ENCODE measurements at places on chromosomes 13 and 19.
A peak's percentile ranks its signal among the peaks of the same experiment; 100 is the strongest.

- DNase-seq: no peak
These were observed 33.4 kb downstream of the RFX2 start for GRCh38 chr19:6076675-6077463.

DNA sequence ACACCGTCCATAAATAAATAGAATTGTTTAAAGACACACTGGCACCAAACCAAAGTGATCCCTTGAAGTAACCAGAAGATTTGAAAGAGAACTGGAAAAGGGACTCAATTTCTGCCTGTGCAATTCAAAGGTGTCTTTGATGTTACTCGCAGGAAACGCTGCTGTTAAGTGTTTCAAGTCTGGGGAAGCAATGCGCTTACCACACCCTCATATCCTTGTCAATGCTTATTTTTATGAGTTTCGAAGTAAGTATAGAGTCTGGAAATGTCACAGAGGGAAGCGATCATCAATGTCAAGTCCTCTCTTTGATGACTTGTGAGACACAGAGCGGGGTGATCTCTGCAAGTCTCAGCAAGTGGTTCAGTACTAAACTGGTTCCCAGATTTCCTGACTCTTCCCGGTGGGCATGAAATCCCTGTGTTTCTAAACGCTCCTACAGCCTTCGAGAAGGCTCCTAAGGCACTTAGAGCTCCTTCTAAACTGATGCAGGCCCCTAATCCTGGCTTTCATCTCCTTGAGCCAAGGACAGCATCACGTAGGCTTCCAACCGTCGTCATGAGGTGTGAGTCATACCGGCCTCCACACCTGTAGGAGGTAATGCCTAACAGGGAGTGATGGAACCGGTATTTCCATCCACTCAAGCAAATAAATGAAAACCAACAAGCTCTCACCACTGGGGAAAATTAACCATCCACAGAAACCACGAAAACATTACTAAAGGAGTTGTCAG lies 22.8 kb downstream of the SYDE1 start:
- DNase-seq: no peak

DNA sequence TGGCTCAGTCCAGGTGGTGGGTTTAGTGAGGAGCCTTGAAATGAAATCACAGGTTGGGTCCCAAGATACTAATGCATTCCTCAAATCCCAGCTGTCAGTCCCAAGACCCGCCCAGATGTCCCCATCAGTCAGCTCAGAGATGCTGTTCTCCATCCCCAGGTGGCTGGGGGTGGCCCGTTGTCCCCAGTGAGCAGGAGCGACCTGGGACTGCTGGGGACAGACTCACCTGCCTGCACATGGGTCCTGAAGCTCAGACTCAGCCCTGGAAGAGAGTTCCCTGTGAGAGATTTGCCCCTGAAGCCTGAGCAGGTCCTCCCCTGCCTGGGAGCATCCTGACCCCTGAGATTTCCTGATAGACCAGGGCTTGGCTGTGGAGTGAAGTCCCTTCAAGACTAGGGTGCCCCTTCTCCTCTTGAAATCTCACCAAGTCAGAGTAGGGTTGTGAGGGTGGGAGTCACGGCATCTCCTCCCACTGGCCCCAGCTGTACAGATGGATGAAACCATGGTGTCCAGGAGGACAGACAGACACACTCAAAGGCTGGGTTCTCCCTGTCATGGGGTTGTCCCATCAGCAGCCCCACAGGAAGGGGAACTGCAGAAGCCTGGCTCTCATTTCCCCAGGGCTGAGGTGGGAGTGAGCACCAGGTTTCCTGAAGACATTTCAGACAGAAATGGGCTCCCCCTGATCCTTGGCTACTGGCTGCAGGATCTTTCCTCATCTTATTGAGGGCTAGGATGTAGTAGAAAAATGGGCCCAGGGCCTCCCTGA lies 14.4 kb downstream of the LILRA5 start:
- DNase-seq: no peak

DNA sequence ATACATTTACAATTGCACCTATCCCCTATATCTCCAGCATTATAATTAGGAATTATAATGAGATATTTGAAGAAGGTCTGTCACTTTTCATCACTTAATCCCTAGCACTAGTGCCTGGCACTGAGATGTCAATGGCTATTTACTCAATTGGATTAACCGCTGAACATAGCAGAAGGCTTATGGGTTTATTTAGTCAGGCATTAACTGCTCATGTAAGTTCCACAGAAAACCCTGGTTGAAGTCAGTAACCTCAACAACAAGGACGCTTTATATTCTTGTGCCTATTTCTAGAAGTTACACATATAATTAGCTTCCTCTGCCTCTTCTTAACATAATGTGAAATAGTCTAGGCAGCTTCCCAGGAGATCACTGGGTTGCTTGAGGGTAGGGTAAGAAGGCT lies 107.5 kb upstream of the POSTN start:
- no peak for DNase-seq

DNA sequence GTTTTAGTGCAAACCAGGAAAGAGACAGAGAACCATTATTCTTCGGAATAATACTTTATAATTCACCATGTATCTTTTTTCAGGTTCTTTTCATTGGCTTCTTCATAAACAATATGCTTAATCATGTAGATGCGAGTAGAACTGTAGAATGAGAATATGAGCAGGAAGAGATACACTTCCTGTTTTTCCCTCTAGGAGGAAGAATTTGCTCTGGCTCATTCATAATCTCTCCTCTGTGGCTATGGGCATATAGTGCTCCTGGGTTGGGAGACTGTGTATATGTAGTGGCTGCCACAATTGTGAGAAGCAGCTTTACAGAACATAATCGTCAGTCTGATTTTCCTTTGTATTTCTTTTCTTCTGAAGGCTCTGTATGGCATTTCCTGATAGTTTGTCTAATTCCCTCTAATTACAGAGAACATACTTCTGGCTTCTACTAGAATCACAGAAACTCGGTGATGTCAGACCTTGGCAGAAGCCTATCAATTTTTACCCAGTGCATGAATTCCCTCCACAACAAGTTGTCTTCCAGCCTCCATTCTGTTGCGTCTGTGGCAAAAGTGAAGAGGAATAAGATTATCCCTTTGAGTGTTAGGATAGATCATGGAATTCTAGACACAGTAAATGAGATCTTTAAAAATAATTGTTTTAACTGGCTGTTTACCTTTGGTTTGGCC lies 2.9 kb upstream of the DCLK1 start:
- no peak for DNase-seq

- no peak for DNase-seq
These were observed 28.5 kb upstream of the FEM1A start for GRCh38 chr19:4763021-4763420.

DNA sequence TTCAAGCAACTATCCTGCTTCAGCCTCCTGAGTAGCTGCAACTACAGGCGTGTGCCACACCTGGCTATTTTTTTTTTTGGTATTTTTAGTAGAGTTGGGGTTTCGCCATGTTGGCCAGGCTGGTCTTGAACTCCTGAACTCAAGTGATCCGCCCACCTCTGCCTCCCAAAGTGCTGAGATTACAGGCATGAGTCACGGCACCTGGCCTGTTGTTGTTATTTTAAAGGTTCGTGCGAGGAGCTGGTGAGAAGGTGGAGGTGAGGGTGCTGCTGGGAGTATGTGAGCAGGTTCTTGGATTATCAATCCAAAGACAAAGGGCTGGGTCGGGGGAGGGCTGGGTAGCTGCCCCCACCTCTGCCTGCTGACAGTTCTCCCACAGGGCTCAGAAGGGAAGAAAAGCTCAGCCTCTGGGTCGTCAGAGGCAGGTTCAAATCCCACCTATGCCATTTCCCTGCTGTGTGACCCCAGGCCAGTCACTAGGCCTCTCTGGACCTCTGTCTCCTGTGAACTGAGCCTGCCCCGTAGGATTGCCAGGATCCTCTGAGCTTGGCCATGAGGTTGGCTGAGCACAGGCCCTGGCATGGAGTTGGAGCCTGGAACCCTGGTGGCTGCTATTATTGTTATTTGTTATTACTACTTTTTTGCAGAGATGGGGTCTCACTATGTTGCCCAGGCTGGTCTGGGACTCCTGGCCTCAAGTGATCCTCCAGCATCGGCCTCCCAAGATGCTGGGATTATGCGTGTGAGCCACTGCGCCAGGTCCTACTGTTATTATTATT lies 1.5 kb downstream of the CKM start:
- DNase-seq: no peak

DNA sequence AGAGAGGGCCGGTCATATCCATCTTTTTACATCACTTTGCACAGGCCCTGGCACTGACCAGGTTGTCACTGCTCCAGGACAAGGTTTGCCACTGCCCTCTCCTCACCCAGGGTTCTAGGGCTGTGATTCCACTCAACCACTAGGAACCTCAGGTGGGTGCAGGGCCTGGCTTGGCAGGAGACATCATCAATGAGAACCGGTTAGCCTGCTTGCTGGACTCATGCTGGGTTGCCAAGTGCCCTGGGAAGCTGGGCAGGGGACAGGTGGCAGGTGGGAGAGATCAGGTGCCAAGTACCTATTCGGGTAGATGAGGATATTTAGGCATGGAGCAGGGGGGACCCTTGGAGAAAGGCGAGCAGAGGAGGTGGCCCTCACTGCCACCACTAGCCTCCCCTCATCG lies 4.2 kb upstream of the CERS4 start:
- no peak for DNase-seq

- DNase-seq: no peak
These were observed 60.4 kb downstream of the COL4A1 start for GRCh38 chr13:110246530-110246929.

DNA sequence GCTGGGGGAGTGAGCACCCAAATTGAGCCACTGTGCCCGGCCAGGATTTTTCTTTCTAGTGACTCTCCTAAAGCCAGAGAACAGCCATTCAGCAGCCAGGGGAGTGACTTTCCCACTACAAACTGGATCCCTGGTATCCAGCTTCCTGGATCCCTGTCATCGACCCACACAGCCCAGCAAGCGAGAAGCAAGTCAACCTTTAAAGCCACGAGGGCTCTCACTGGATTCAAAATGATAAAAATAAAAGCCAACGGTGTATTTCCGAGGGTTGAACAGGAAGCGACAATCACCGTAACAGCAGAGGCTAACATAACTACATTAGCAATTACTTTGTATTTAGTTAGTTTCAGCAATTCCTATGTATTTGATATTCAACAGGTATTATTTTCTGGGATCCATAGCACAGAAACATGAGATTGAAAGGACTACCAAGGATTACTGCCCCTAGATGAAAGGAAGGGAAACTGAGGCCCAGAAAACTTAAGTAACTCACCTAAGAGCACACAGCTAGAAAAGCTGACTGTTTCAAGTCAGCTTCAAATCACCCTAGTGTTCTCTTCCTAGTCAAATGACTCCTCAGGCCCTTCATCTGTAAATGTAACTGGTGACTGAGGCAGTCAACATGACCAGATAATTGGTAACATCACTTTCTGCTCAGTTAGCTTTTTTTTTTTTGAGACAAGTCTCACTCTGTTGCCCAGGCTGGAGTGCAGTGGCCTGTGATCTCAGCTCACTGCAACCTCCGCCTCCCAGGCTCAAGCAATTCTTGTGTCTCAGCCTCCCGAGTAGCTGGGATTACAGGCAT lies 2.7 kb downstream of the RFX1 start:
- DNase-seq: peak; percentile 42

DNA sequence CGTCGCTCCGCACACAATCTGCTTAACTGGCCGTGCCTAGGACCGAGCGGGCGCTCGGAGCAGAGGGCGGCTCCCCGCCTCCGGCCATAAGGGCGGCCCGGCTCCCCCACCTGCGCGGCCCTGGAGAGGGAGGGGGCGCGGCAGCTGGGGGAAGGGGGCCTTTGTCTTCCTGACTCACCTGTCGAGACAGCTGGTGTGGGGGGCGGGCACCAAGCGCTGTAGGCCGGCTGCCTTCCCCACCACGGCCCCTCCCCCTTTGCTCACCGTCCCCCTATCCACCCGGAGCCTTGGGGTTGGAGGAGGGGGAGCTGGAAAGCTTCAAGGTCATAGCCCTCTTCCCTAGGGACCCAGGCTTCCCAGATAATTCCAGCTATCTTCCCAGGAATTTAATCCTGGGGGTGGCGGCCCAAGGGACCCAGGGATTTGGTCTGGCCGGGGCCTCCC lies 1.2 kb downstream of the VASP start:
- peak; percentile 53 for DNase-seq

GRCh38 chr13:92297971-92298942 lies 899.8 kb downstream of the GPC5 start:
- no peak for DNase-seq

- DNase-seq: no peak
These were observed 25.5 kb downstream of the KCTD12 start for GRCh38 chr13:76860706-76861105.

DNA sequence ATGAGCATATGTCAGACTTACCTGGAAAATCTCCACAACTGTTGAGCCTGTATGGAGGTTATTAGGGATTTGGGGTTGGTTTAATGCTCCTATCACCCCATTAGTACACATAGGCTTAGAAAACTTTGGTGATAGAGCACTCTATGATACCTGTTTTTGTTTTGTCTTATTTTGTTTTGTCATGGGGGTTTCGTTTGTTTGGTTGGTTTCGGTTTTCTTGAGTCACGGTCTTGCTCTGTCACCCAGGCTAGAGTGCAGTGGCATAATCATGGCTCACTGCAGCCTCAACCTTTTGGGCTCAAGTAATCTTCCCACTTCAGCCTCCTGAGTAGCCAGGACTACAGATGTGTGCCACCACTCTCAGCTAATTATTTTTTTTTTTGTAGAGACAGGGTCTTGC lies 70.0 kb downstream of the MZT1 start:
- DNase-seq: no peak

DNA sequence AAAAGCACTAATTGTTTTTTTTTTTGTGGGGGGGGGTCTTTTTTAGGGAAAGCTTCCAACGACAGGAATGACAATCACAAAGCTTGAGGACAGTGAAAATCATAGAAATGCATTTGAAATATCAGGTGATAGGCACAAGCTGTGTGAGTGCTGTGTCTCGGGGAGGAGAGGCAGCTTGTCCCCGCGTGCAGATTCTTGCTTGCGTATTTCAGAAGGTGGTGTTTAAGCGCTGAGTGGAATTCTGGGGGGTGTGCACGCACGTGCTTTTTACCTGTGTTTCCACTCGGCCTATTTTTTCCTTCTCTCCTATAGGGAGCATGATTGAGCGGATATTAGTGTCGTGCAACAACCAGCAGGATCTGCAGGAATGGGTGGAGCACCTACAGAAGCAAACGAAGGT lies 40.2 kb upstream of the TEX29 start:
- DNase-seq: no peak

DNA sequence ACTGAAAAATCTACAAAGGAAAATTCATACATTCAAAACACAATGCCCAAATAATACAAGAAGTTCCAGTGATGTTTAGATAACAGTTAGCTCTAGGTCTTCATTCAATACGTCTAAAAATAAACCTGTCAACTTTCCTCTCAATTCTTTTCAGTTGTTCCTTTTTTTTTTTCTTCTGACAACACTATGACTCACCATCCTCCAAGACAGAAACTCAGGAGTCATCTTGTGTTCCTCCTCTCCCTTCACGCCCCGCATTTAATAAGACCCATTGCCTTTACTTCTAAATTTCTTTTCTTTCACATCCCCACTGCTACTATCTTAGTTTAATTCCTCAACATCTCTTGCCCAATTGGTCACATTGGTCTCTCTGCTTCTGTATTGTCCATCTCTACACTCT lies 759.9 kb downstream of the GPC5 start:
- no peak for DNase-seq

GRCh38 chr13:51844862-51845573 lies at the start of gene TMEM272:
Gene TMEM272 (minus strand): TSS chr13:51845177. CDS start chr13:51838530, 6,647 bp downstream.
- DNase-seq: peak; percentile 65

Measured in activated CD4-positive, alpha-beta T cell treated with anti-CD3 and anti-CD28 coated beads, Interleukin-2, Interleukin-6, amounts not matched to agents 100 ng/mL and 50 ng/mL, durations not matched to agents 16 hours and 8 hours (primary cell).